ENCODE measurements at places on chromosomes 5 and 9.

GRCh38 chr9:130244548-130245165, 20.9 kb upstream of the HMCN2 start:
- DNase-seq, result no peak

DNA sequence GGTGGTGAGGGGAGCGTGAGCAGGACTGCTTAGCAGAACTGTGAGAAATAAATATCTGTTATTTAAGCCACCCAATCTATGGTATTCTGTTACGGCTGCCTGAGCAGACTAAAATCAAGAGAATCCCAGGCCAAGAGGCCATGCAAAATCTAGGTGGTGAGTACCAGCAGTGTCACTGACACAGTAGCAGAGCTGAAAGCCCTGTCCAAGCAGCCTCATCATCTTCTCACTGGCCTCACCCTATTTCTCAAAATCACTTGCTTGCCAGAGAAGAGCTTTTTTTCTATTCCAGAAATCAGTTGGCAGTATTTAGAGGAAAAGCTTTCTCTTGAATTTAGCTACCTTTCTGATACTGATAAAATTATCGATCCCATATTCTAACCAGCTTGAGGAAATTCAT, 68.0 kb downstream of the RETREG1 start:
- DNase-seq, result no peak

- no peak for DNase-seq
These were observed 598.4 kb downstream of the ACTL7B start for GRCh38 chr9:108257382-108257781.

DNA sequence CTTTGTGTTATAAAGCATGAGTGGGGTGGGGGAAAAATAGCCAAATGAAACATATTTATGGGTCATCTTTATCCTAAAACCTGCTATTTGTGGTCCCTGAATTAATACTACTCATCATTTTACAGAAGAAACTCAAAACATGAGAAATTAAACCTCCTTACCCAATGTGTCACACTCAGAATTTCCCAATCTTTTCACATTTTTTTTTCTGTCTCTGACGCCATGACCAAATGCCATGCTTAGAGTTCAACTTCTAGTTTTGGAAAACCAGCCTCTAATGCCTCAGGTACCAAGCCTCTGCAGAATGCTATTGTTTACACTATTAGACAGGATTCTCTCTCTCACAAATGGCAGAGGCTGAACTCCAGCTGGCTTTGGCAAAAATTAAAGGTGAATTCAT, 505.5 kb upstream of the WWC1 start:
- no peak for DNase-seq

DNA sequence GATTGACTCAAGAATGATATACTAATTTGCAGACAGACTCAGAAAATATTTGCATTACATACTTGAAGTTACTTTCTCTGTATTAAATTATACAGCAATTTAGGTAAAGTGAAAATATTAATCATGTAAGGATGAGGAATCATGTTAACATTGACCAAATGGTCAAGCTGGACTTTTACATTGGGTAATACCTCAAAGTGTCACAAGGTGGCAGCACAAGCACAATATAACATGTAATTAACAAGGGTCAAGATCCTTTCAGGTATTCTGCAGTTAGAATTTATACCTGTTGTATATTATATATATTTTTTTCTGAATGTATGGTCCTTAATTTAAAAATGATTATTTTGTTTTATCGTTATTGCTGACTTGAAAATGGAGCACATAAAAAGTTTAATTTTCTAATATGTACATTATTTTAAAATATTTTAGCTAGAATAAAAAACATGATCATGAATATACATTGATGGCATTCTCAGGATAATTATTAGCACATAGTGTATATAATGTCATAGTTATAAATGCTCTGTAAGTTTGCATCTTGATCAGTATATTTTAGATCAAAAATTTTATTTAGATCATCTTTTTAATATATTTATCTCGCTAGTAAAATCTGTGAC, 8.6 kb downstream of the HAPLN1 start:
- DNase-seq, result no peak

DNA sequence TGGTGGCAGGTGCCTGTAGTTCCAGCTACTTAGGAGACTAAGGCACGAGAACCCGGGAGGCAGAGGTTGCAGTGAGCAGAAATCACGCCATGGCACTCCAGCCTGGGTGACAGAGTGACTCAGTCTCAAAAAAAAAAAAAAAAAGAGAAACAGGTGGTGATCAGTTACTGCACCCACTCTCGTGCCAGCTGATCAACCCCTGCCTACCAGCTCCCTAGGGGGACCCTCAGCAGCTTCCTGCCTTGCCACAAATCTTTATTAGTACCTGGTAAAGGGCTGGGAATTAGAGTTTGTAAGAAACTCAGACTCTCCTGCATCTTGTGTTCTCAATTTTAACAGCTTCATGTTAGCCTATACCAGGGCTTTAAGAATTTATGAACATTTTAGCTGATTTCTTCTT, 914.9 kb downstream of the EFNA5 start:
- DNase-seq, result no peak

- no peak for DNase-seq
These were observed 19.2 kb upstream of the NANS start for GRCh38 chr9:98037357-98037756.

DNA sequence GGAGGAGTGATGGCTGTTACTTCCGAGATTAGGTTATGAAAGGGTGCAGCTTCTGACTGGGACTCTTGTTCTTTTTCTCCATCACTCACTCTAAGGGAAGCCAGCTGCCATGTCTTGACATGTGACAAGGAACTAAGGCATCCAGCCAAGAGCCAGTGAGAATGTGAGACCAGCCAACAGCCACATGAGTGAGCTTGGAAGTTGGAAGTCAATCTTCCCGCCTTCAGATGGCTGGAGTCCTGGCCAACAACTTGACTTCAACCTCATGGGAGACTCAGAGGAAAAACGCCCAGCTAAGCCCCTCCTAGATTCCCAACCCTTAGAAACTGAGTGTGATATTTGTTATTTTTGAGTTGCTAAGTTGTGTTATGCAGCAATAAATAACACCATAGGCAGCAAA, 201.1 kb downstream of the SNX18 start:
- no peak for DNase-seq

DNA sequence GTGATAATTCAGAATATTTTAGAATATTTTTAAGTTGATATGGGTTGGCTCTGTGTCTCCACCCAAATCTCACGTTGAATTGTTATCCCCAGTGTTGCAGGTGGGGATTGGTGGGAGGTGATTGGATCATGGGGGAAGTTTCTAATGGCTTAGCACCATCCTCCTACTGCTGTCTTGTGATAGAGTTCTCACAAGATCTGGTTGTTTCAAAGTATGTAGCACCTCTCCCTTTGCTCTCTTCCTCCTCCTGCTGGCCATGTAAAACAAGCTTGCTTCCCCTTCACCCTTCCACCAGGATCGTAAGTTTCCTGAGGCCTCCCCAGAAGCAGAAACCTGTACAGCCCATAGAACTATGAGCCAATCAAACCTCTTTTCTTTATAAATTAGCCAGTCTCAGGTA, 214.6 kb upstream of the C9orf72 start:
- no peak for DNase-seq

DNA sequence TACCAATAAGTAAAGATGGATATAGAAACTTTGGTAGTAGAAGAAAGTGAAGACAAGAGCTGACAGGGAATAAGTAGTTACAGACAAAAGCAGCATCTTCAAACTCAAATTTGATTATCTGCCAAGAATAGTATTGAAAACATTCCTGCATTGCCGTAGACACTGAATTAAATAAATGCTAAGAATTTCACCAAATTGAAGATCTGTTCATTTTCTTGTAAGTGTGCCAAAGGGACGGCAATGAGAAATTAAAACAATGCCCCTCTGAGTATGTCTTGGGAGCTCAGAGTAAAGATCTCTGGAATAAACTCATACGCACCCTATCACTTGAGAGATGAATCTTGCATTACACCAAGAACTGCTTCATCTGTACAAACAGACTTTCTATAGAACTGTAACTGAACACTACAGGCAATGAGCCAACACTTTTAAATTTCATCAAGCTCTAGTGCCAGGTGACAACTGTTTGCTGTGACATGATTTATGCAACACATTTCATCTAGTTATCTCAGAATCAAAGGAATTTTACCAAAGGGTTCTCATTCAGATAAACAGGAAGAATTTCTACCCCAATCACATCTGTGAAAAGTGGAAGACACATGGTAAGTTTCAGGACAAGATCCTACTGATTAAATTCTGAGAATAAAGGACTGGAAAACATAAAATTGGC, 66.9 kb downstream of the RFX3 start:
- DNase-seq, result no peak

- no peak for DNase-seq
These were observed 23.5 kb downstream of the DAB2IP start for GRCh38 chr9:121674952-121675351.

GRCh38 chr9:134585746-134586706, 55.6 kb upstream of the COL5A1 start:
- DNase-seq, result peak; percentile 64

DNA sequence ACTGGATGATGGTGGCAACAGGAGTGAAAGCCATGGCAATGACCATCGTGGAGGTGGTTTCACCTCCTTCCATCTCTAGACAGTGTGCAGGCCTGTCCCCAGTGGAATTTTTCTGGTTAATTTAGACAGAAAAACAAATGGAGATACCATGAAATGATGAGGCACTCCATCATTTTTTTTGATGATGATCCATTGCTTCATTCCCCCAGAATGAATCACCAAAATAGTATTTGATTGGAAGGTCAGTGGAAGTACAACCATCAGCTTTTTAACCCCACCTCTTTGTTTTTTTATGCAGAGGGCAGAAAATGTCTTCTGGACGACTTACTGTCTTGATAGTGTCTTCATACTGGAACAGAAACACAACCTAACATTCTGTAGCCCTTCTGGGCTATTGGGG, 42.6 kb upstream of the ADRA1B start:
- no peak for DNase-seq

GRCh38 chr5:104019956-104020355, 457.4 kb upstream of the NUDT12 start:
- no peak for DNase-seq

DNA sequence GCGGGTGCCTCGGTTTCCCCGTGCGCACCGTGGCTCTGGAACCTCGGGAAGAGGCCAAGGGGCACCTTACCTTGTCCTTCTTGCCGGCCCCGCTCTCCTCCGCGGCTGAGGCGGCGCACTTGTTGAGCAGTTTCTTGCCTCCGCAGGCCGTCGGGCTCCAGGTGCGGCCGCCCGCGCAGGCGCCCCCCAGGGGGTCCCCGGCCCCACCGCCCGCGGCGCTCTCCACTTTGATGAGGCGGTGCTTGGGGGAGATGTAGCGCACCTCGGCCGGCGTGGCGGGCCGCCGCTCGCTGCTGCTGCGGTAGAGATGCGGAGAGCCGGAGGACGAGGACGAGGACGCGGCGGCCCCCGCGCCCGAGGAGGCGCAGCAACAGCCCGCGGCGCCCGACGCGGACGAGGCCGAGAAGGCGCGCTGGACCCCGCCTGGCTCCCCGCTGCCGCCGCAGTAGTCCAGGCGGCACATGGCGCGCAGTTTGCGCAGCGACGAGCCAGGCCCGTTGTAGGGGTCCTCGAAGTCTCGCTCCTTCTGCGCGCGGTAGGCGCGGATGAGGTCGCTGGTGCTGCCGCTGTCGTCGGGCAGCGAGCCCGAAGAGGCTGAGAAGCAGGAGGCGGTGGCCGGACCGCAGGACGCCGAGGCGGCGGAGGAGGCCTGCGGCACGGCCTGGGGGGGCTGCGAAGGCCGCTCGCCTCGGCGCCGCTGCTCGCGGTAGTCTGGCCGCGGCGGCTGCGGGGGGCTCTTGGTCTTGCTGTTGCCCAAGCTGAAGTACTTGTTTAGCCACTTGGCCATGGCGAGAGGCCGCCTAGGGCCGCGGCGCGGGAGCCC, 957 bp downstream of the SHB start:
- DNase-seq, result no peak

DNA sequence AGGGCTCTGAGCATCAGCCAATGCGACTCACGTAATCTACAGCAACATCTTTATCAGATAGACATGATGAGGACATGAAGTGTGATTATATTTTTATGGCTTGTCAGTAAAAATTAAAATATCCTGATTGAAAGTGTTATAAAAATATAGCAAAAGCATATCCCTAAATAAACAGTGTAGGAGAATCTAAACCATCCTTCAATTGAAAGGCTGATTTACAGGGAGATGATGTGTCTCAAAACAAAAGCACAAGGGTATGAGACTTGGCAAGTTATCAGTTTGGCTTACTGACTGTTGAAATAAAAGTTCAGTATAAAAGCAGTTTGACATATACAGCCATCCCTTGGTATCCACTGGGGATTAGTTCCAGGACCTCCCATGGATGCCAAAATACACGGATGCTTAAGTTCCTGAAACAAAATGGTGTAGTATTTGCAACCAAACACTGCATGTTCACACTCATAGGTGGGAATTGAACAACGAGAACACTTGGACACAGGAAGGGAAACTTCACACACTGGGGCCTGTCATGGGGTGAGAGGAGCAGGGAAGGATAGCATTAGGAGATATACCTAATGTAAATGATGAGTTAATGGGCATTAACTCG, 149.9 kb upstream of the MAP1B start:
- no peak for DNase-seq

DNA sequence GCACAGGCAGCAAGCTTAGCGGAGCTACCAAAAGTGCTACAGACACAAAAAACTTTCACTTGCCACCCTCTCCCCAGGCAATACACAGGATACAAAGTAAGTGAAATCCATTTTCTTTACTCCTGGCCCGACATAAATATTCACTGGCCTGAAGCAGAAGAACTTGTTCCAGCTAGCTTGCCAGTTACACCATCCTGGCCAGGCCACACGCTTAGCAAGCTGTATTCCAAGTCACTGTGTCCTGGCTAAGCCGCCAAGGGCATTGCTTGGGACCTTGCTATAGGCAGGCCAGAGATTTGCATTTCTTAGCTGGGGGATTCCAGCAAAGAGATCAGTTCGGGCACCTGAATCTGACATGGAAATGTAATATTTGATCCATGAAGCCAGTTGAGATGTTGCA, 71.0 kb upstream of the SLC1A3 start:
- DNase-seq, result no peak

- peak; percentile 84 for DNase-seq
These were observed 138.5 kb upstream of the S1PR3 start for GRCh38 chr9:88852794-88853193.

GRCh38 chr5:10632110-10632761, 68.4 kb downstream of the ANKRD33B start:
- DNase-seq, result no peak

DNA sequence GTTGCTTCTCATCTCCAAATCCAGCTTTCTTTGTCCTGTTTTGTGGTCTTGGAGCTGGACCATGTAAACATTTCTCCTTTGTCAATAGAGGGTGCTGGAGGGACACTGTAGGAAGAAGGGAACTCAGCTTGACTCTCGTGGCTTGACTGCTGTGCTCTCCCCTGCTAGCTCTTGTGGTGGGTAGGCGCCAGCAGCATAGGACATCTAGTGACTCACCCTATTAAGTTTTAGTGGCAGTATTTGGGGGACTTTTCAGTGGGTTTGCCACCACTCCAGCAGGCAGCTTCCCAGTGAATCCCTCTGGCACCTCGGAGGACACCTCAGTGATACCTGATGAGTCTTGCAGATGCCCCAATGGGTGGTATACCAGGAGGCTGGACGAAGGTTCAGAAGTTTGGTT, 97.8 kb downstream of the TSSK1B start:
- peak; percentile 56 for DNase-seq

DNA sequence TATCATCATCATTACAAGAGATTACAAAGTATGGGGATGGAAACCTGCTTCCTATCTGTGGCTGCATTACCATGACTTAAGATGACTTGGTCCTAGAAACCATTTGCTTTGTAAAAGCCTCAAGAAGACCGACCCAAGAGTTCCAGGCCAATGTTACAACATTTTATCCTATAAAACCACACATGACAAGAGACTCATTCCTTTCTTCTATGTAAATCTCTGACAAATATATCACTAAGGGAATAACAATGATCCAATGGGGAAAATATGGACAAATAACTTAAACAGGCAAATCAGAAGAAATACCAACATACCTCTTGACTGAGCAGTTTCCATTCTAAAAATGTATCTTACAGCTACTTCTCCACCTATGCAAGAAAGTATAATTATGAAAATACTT, 44.3 kb upstream of the VPS13A start:
- no peak for DNase-seq
